BE2C (cell line): ENCODE measurements at places on chromosomes 12 and 14.

DNA sequence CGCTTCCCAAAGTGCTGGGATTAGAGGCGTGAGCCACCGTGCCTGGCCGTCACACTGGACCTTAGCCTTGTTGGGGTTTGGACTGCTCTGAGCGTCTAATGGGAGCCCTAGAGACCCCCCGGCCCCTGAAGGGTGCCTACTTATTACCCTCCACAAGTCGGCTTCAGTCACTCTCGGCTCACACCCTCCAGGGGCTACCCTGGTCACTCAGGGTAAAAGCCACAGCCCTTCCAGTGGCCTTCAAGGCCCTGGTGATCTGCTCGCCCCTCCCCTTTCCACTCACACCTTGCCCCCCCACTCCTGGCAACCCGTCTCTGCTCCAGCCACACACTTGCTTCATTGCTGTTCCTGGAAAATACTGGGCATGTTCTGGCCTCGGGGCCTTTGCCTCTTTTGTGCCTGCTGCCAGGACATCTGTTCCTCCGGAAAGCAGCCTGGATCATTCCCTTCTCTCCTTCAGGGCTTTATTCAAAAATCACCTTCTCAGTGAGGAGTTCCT, 3.6 kb upstream of the MORN3 start:
- DNase-seq, result peak; percentile 64

- no peak for DNase-seq
Observed at GRCh38 chr12:56768424-56768823, 5.3 kb downstream of the HSD17B6 start.

GRCh38 chr12:50297027-50297426, 13.7 kb upstream of the LIMA1 start:
- DNase-seq, result no peak

GRCh38 chr12:132115500-132115899, 28.6 kb downstream of the DDX51 start:
- no peak for DNase-seq

DNA sequence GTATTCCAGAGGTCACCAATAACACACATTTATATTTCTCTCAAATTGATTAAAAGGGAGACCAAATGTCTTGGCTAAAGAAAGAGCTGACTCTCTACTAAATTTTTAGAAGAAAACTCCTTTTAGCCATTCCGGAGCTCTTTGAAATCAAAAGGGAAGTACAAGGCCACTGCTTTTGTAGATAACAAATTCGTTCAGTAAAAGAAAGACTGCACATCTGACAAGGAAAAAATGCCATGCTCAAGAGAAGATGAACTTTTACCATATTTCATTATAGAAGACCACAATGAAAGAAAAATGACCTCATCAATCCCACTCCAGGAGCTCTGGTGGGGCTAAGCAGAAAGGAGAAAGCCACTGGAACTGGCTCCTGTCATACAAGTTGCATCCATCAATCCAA, 57.6 kb downstream of the SPTSSA start:
- DNase-seq, result no peak

DNA sequence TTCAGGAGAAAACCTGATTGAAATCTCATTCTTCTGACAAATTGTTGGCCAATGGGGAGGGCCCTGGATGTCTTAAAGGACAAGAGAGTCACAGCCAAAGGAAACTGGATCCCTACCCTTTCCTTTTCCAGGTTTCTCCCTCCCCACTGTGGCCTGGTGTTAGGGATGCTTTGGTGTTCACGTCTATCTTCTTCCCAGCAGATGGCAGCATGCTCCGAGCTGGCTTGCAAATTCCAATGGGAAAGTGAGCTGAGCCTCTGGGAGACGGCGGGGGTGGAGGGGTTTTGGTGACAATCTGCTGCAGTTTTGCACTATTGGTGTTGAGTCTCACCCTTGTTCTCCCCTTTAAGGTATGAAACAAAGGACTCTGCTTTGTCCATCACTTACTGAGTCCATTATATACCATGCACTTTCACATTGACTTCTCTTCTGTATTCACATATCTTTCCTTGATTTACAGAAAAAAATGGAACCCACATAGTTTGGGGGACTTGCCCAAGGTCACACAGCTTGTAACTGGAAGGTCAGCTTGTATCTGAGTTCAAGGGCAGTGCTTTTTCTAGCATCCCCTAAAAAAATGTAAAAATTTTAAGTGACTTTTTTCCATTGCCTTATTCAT, 39.3 kb downstream of the CCDC177 start:
- DNase-seq, result peak; percentile 56

- DNase-seq, result no peak
Observed at GRCh38 chr14:71582705-71583104, 349.5 kb upstream of the RGS6 start.

- no peak for DNase-seq
Observed at GRCh38 chr14:25843481-25844470, 754.1 kb downstream of the NOVA1 start.

DNA sequence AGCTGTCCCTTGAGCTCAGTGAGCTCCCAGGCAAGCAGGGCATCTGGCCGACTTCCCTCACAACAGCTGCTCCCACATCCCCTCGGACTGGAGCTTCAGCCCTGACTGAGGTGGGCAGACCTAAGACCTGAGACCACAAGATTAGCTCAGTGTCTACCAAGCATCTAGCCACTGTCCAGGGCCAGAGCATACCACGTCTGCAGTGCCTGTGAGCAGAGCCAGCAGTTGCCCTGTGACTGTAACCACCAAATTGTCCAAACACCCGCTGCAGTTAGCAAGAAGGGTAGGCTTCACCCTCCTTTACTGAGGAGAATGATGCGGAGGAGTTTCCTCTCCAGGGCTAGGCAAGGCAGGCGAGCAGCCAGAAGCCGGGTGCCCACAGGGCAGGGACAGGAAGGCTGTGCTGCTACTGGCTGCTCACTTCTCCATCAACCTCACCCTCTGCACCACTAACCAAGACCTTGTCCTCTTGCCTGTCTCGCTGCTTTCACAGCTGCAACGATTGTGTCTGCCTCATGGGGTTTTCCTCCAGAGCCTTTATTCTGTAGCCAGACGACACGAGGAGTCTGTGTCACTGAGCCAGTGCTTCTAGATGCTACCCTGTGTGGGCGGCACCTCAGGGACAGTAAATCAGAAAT, 53.9 kb downstream of the ANAPC7 start:
- no peak for DNase-seq

DNA sequence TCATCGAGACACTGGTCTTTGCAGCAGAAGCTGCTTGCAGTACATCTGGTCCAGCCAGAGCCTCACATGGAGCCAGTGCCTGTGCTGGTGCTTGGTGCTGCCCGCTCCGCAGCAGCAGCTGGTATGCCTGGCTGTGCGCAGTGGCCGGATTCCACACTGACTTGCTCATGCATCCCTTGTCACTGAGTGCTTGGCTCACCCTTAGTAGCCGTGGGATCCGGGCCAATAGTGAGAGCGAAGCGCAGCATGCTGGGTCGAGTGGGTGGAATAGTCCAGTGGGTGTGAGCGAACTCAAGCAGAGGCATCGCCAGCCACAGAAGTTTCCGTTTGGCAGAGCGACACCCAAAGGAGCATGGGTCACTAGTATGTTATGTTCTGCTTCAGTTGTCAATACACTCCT, 10.1 kb upstream of the FBXO33 start:
- no peak for DNase-seq

- no peak for DNase-seq
Observed at GRCh38 chr12:11556682-11557081, 92.8 kb upstream of the ETV6 start.
